ENCODE measurements at places on chromosomes 2 and 18.

DNA sequence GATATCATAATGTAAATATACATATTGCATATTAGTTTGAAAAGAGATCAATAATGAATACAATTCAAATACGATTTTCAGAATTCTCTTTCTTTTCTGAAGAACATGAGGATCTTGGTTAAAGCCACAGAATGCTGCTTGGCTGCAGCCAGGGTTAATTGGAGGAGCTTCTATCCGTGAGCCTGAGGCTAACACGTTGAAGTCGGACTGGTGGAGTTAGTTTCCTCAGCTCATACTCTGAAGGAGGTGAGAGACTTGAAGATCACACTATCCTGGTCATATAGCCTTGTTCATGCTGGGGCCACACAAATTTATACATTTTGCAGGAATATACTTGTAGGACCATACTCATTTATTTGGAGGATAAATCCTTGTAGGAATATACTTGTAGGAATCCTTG, 335.8 kb downstream of the TRIB2 start:
- DNase-seq, result no peak

DNA sequence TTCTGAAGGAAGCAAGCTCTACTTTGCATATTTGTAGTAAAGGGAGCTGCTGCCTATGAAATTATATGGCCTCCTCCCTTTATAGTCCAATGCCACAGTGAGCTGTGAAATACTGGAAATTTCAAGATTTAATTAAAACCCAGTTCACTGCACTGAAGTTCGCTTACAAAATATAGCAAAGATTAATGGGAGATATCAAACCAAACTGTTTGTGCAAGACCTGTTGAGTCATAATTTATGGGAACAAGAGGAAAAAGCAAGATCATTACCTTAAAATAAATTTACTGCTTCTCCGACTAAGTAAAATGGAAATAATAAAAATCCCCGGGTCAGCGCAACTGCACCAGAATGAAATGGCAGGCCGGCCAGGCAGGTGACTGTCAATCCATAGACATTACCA, 215.5 kb upstream of the RAB6C start:
- no peak for DNase-seq

- no peak for DNase-seq
These were observed 8.7 kb downstream of the GLS start for GRCh38 chr2:190889175-190889943.

DNA sequence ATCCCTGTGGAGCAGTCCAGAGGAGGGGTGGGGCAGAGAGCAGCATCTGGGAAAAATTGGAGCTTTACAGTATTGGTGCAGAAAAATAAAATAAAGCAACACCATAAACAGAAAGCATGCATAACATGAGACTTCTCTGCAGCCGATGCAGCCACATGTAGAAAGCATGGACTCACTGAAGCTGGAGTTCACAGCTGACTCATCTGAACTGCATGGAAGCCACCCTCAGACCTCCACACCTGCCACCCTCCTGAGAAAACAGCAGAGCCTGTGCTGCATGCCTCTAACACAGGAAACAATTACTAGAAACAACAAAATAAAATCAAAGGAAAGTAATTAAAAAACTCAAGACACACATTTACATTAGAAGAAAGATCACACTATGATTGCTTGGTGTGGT, 169.4 kb upstream of the ALKAL2 start:
- DNase-seq, result no peak

DNA sequence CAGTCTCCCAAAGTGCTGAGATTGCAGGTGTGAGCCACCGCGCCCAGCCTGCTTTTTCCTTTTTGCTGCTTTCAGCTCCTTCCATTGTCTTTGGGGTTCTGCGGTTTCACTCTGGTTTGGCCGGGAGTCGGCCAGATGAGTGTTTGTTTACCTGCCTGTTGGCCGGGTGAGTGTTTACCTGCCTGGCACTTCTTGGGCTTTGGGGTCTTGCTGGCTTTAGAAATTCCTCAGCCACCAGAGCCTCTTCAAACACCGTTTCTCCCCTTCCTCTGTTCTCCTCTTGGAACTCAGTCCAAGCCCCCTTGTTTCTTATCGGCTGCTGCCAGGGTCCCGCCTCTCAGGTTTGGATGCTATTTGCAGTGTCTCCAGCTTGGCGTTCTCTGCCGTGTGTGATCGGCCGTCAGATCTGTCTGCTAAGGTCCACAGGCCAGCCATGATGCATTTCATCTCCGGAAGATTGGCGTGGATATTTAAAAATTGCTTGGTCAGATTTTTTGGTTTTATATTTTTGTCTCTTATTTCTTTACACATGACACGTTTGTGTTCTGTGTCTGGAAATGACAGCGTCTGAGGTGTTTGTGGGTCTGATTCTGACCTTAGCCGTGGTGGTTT, 14.2 kb upstream of the GAL3ST2 start:
- DNase-seq, result no peak

DNA sequence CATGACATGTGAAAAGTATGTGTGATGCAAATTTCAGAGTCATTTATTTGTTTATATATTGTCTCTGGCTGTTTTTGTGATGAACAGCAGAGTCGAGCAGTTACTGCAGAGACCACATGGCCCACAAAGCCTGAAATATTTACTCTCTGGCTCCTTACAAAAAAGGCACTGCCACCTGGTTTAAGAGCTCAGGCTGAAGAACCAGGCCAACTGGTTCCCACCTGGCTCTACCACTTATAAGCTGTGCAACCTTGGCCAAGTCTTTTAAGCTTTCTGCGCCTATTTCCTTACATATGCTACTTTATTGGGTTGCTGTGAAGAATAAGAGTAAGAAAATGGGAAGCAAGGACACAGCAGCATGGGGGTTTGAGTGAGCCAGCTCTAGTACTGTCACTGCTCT, 207.6 kb downstream of the L3MBTL4 start:
- no peak for DNase-seq

GRCh38 chr18:36693931-36694620, 134.7 kb downstream of the TPGS2 start:
- no peak for DNase-seq

DNA sequence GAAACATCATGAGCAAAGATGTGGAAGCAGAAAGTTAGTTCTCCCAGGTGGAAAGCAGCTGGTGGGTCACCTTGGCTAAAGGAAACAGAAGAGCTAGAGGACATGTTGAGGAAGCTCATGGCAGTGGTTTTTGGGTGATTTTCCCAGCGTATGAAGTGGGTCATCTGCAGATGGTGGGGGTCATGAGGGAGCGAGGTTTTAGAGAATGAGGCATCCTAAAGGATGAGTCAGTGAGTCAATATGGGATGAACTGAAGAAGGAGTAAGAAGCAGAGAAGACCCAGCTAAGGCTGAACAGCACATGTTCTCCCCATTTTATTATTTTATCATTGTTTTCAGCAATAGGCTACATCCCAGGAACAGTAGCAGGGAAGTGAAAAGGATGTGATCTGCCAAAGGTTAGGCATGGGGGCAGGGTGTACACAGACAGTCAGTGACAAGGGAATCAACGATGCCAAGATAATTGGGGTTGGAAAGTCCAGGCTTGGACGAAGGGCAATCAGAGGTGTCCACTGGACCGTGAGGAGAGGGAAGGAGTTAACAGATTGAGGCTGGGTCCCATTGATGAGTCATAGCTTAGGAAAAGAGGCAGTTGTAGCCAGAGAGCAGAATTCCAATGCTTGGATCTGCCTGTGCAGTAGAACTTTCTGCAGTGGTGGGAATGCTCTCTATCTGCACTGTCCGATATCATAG, 289.3 kb upstream of the RAB12 start:
- DNase-seq, result no peak

GRCh38 chr2:113157118-113157896, 16.5 kb upstream of the PSD4 start:
- no peak for DNase-seq

DNA sequence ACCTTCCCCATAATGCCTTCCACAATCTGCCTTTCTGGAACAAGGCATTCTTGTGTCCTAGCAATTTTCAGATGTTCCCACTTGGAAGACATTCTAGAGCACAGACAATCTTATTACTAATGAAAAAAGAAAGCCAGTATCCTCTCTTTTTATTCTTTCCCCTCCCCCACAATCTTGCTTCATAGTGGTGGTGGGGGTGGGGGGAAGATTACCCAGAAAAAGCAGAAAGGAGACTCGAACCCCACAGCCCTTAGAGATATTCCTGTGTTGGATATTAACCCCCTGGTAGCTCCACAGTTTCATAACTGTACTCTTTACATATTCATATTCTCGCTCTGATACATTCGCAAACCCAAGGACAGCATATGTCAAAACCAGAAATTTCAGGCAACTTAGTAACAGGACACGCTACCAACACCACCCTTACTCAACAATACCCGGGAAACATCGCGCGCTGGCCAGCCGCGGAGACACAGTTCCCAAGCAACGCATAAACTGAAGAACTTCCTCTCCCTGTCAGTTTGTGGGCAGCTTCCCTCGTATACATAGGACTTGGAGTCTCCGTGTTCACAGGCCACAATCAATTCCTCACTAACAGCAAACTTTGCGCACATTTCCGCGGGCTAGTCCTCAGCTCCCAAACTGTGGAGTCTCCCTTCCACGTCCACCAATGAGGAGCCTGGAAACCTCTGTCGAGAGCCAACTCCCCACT, 793 bp downstream of the NR4A2 start:
- DNase-seq, result no peak

DNA sequence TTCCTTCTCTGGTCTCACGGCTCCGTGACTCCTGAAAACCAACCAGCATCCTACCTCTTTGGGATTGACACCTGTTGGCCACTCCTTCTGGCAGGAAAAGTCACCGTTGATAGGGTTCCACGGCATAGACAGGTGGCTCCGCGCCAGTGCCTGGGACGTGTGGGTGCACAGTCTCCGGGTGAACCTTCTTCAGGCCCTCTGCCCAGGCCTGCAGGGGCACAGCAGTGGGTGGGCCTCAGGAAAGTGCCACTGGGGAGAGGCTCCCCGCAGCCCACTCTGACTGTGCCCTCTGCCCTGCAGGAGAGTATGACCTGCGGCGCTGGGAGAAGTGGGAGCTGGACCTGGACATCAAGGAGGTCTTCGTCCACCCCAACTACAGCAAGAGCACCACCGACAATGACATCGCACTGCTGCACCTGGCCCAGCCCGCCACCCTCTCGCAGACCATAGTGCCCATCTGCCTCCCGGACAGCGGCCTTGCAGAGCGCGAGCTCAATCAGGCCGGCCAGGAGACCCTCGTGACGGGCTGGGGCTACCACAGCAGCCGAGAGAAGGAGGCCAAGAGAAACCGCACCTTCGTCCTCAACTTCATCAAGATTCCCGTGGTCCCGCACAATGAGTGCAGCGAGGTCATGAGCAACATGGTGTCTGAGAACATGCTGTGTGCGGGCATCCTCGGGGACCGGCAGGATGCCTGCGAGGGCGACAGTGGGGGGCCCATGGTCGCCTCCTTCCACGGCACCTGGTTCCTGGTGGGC, 10.0 kb downstream of the PROC start:
- no peak for DNase-seq

GRCh38 chr2:222364285-222364895, 60.0 kb upstream of the SGPP2 start:
- DNase-seq, result no peak

- no peak for DNase-seq
These were observed 146.3 kb downstream of the WDSUB1 start for GRCh38 chr2:159140070-159140769.

- DNase-seq, result no peak
These were observed 319.8 kb upstream of the HNRNPA3 start for GRCh38 chr2:176892676-176893226.
